ENCODE measurements at places on chromosomes 16 and 17.

- no peak for DNase-seq
Observed at GRCh38 chr16:50684823-50685461, 3.8 kb upstream of the SNX20 start.

- no peak for DNase-seq
Observed at GRCh38 chr17:74702116-74702871, 10.4 kb downstream of the CD300LF start.

DNA sequence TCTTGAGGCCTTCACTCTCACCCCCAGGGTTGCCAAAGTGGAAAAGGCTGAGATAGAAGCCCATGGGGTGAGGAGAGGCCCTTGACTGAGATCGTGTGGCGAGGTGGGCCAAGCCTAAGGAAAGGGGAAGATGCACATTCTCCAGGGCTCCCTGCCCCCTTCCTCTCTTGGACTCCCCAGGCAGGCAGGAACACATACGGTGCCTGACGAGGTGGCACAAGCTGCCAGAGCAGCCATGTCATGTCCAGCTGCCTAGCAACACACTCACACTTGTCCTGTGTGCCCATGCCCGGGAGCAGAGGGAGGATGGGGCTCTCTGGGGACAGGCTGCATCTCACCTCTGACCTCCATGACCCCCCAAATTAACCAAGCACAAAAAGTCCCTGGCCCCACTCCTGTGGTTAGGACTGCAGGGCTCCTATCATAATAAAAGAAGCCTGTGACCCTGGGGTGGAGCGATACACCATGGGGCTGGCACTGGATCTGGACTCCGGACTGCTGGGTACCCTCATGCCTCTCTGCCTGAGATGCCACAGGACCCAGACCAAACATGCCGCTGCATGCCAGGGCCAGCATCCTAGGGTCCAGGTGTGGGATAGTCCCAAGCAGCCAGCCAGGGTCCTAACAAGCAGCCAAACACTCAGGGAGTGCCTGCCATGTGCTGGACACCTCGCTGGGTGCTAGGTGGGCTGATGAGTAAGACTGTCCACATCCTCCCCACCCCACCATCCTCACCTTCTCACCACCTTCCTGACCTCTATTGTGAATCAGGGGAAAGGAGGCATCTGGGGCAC lies 2.6 kb downstream of the GIT1 start:
- DNase-seq = no peak

DNA sequence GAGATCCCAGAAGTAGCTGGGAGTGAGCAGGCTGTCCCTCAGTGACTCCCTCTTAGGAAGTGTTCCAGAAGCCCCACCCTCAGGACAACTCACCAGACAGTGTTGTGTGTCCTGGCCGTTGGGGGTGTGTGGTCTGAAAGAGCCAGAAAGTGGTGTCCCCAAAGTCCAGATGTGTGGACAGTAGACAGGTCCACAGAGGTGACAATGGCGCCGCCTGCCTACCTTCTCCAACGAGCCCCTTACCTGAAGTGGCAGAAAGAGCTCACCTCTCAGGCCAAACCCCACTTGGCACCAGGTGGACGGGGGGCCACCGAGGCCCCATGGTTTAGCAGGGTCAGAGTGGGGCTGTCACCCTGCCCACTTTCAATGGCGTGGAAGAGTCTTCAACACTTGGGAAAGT lies 19.9 kb downstream of the C17orf100 start:
- no peak for DNase-seq

- DNase-seq = no peak
Observed at GRCh38 chr17:13598353-13599167, 3.2 kb downstream of the HS3ST3A1 start.

GRCh38 chr16:79600638-79601091 lies at the start of gene MAF:
MAF (minus strand) TSS chr16:79600737; CDS start chr16:79599902, 835 bp downstream.
- DNase-seq = peak; percentile 72
